ENCODE measurements at places on chromosomes 7 and 10.

GRCh38 chr10:86366033-86366901, at the start of gene GRID1:
Gene GRID1, minus strand, starts transcription at chr10:86366795.
- DNase-seq = no peak

DNA sequence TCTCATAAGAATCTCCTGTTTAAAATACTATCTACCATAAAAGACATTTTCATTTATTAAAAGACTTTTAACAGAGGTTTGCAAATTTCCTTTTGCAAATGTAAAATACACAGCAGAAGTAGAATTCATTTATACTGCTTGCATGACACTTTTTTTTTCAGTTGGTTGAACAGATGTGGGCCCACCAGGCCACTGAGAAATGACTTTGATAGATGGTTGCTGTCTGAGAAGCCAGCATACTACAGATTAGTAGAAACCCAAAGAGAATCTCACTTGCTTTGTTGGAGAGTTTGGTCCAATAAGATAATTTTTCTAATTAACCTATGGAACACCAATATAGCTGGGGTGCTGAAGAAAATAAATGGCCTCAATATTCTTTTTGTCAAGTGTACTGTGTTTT, 66.3 kb downstream of the PHF14 start:
- DNase-seq = no peak

DNA sequence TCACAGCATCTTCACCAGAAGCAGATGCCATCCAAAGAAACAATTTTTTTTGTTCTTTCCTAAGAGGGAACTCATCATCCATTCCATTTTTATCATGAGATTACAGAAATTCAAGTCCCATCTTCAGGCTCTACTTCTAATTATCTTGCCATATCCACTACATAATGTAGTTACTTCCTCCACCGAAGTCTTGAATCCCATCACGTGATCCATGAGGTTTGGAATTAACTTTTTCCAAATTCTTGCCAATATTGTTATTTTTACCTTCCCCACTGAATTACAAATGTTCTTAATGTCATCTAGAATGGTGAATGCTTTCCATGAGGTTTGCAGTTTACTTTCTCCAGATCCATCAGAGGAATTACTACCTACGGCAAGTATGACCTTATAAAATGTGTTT, 1014.7 kb upstream of the LRRN3 start:
- no peak for DNase-seq

DNA sequence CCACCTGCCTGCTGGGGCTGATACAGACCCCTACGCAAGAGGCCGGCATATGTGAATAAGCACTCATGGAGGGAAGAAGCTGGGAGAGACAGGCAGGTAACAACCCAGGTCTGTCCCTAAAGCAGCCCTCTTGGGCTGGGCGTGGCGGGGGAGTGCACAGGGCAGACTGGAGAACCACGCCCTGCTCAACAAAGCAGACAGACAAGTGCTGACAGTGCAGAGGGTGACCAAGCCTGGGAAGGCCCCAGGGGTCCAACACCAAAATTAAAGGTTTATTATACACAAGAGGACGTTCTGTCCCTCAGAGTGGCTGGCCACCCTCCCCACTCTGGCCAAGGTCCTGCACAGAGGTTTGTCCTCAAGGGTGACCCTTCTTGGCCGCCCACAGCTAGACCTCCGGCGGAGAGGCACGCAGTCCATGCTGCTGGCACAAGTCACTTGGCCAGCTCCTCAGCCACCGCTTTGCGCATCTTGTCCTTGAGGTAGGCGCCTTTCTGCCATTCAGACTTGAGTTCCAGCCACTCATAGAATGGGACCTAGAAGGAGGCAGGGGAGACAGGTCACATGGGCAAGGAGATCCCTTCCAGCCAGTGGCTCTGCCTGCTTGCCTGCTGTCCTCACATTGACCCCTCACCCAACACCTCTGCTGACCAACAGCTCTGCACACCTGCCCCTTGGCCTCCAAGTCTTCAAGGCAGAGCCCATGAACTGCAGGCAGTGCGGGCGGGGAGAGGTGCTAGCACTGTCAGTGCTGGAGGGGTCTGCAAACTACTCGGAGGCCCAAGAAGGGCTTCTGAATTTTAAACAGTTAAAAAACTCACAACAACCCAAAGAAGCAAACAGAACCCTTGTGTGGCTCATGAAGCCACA, 11.4 kb upstream of the NACAD start:
- DNase-seq = no peak

DNA sequence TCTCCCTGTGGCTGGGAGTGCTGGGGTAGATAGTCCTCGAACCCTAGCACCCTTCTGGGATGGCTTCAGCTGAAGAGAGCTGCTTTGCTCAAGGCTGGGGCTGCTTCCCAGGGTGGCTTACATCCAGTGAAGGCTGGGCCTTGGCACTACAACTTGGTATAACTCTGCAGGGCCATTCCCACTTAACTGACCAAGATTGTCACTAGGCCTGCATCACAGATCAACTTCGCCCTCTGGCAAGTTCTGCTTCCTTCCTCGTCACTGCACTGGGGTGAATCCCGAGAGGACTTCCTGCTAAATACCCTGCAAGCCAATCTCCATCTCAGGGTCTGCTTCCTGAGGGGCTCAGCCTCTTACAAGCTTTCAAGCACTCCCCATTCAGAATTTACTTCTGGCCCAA, 195.2 kb downstream of the DOCK4 start:
- DNase-seq = no peak

DNA sequence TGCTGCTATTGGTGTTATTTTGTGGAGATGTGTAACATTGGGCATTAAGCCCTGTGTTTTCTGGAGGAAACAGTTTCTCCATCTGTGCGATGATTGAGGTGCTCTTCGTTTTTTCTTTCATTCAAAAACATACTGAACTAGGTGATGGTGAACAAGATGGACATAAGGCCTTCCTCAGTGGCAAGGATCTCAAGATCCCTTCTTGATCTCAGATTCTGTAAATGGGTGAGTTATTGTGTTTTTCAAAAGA, 759 bp upstream of the ELAPOR2 start:
- no peak for DNase-seq
